ENCODE measurements at places on chromosomes 11 and 22. TPM values are rescaled to one million over a fixed set of nuclear protein-coding genes. Genes with fewer than 3 reads are reported as not detected.

- DNase-seq, result no peak
These were observed 1.1 kb upstream of the SERGEF start for GRCh38 chr11:18013790-18014507.

GRCh38 chr11:9090488-9091043 is 833 bp downstream of the SCUBE2 start:
- peak; percentile 68 for DNase-seq

DNA sequence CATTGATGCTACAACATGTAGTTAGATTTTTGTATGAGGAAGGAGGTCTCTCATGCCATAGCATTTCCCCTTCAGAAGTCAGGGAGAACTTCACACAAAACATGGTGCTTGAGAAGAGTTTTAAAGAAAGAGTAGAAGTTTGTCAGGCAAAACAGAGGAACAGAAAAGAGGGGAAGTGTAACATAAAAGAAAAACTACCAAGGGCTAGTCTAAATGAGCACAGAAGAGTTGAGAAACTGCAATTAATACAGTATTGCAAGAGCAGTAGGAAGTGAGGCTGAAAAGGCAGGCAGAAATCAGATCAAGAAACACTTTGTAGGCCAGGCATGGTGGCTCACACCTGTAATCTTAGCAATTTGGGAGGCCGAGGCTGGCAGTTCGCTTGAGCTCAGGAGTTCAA is 61.0 kb downstream of the FAM168A start:
- no peak for DNase-seq

GRCh38 chr22:32880505-32880892 is 79.0 kb downstream of the TIMP3 start:
- DNase-seq, result no peak

- no peak for DNase-seq
These were observed 18.3 kb upstream of the MICALL1 start for GRCh38 chr22:37887584-37888378.

- no peak for DNase-seq
These were observed 34.3 kb downstream of the KCNJ4 start for GRCh38 chr22:38420734-38421133.

The ASCC2 gene
- total RNA-seq, result 20.5 TPM
